ENCODE measurements at places on chromosomes 1 and 21.

GRCh38 chr1:6888870-6889269, 103.6 kb downstream of the CAMTA1 start:
- no peak for DNase-seq

- DNase-seq, result no peak
Observed at GRCh38 chr1:168474322-168474721, 69.5 kb downstream of the XCL2 start.

DNA sequence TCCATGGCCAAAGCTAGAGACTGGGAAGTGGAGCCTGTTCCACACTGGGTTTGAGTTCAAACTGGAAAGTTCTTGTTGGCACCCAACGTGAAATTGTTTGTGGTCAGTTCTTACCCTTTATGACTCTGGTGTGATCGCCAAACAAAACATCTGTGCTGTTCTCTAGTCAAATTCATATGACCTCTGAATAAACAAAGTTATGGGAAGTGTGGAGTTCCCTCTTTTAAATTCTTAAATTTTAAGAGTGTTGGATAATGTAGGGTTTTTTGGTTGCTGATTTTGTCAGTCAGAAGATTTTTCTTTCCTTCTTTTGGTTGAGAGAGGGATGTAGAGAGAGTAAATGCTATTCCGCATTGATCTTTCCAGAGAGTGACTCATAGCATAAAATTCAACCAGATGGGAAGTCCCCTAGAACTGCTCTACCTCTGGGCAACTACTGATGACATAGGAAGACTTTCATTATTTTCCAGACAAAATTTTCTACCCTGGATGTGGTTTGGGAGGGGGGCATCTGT, 36.4 kb downstream of the CHML start:
- DNase-seq, result no peak

GRCh38 chr1:82161700-82162141, 361.0 kb downstream of the ADGRL2 start:
- no peak for DNase-seq

DNA sequence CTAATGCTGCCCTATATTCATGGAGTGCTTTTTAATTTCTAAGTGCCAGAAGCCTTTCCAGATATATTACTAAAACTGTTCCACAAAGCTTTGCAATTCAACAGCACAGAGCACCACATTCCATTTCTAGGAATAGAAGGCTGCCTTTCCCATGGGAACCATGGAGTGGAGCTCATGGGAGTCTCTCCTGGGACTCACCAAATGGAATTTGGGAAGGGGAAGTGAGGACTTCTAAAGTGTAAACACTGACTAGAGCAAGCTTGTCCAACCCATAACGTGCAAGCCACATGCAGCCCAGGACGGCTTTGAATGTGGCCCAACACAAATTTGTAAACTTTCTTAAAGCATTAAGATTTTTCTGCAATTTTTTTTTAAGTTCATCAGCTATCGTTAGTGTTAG, 190.4 kb upstream of the TNR start:
- DNase-seq, result no peak

- no peak for DNase-seq
Observed at GRCh38 chr1:210496063-210496462, 167.4 kb downstream of the HHAT start.

DNA sequence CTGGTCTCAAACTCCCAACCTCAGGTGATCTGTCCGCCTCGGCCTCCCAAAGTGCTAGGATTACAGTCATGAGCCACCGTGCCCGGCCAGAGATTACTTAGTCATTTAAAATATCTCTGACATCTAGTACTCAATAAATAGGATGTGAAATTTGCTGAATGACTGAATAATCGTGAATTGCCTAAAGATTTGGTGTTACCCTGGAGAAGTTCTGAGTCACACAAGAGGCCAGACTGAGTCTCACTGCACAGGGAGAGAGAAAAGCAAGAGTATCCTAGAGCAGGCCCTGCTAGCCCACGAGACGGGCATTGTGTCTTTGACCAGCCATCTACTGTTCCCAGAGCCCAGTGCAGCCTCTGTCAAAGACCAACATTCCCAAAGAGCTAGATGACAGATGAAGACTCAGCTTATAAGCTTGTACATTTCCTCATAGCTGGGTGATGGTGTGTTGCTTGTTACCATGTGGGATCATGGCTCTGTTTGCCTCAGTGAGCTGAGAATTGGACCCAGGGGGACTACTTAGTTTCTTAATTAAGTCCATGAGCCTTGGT, 5.6 kb upstream of the EIF4G3 start:
- no peak for DNase-seq

DNA sequence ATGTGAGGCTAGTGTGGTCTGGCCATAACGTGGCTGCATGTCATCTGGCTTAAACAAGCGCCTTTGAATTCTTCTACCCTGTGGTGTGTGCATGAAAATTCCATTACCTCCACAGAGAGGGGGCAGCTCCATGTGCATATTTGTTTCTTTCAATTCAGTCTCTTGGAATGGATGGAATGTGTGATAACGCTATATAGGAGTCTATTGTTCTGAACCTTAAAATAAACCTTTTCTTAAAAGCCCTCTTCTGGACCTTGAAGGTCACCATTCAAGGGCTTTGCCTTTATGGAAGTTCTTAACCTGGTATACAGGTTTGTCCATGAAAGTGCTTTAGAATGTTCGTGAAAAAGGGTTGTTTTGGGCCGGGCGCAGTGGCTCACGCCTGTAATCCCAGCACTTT, 118.2 kb upstream of the ADGRL2 start:
- DNase-seq, result no peak

GRCh38 chr1:184310157-184310819, 76.5 kb upstream of the C1orf21 start:
- no peak for DNase-seq

DNA sequence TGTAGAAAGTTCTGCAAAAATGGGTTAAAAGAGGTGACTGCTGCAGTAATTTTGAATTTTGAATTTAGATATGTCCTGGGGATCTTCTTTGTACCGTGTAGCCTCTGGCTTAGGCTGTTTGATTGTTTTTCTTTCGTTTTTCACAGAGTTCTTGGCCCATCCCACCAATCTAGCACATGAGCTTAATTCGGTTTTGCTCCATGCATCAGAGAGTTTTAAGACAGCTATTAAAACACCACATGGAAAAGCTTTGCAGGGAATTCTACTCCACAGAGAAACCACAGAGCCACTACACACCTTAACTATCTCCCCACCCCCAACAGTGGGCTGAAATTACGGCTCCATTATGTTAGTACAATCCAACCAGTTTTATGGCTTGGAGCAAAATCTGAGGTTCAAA, 25.5 kb downstream of the SPAG17 start:
- DNase-seq, result no peak

GRCh38 chr1:112701227-112702066, 5.5 kb downstream of the RHOC start:
- DNase-seq, result no peak

GRCh38 chr1:76232666-76233065, 158.1 kb downstream of the ST6GALNAC3 start:
- DNase-seq, result no peak

- DNase-seq, result peak; percentile 48
Observed at GRCh38 chr1:221543529-221544120, 198.3 kb downstream of the DUSP10 start.

GRCh38 chr21:16815243-16815642, 697.6 kb upstream of the CXADR start:
- DNase-seq, result no peak

GRCh38 chr1:112698366-112699310, 8.3 kb downstream of the RHOC start:
- no peak for DNase-seq

DNA sequence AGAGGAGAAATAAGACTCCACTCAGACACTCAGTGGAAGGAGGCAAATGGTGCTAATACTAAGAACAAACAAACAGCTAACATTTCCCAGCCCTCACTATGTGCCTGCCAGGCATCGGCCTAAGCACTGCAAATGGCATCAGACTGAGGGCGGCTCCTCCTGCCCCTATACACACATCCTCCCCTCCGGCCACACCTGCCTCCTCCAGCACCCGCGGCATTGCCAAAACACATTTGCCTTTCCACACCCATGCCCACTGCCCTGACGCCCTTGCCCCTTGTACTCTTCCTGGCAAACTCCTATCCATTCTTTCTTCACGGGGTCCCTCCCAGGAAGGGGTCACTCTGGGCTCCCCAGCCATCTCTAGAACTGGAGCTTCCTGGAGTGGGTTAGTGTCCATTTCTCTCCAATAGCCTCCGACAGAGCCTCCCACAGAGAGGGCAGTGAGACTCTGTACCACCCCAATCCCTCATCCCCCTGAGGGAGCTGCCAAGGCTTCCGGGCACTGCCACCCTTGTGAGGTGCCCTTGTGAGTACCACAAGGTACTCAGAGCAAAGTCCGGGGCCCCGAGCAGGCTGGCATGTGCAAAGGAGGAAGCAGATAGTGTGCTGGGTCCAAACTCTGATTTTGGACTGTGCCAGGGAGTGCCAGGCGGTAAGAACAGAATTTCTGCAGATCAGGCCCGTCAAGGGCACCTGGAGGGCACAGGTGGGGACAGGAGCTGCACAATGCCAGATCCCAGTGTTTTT, 959 bp downstream of the AKR7A3 start:
- no peak for DNase-seq

- no peak for DNase-seq
Observed at GRCh38 chr1:5456090-5456811, 536.0 kb downstream of the NPHP4 start.

- no peak for DNase-seq
Observed at GRCh38 chr1:244413736-244414135, 38.0 kb downstream of the ADSS2 start.

DNA sequence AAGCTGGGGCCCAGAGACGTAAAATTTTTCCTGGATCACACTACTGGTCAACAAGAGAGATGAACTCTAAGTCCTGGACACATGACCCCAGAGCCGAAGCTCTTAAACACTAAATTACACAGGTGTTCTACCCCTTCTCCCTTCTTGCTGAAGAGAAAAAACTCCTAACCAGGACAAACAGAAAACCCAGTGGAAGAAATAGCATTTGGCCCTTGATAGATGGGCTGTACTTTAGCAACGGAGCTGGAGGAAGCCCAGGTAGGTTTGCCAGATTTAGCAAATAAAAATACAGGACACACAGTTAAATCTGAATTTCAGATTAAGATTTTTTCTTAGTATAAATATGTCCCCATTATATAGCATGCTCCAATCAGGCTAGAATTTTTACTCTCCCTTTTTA, 72.7 kb downstream of the DIRAS3 start:
- no peak for DNase-seq

DNA sequence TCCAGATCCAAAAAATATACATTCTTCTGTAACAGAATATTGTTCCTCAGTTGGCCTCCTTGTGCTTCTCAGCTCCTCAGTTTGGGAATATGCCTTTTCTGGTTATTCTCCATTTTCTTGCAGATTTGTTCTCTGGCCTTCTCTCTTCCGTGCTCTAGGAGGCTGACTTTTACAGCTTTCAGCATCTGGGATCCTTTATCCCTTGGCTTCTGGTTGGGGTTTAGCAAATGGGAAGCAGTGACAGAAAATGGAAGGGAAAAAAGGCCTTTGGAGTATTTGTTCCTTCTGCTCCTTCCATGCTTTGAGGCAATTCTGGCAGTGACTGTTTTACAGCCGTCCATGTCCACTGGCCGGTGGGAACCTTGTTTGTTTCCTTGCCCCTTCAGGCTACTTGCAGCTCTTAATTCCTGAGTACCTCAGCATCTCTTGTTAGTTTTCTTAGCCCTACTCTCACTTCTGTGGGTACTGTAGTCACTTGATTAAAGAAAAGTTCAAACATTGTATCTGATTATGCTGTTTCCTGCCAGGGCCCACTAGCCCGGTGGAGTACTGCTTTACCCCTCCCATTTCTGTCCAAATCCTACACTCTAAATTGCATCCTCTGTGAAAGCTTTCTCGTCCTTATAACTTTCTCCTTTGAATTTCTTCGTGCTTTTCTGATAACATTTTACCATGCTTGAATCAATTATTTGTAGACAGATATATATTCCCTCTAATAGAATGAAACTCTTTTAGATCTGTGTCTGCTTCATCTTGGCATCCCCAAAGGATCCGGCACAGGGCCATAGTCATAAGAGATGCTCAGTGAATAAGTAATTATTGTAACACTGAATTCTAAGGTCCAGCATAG, 118.2 kb downstream of the OSBPL9 start:
- no peak for DNase-seq

- peak; percentile 28 for DNase-seq
Observed at GRCh38 chr1:77948841-77949424, 29.9 kb downstream of the FUBP1 start.

- DNase-seq, result no peak
Observed at GRCh38 chr1:236159704-236160539, 17.6 kb downstream of the GPR137B start.

DNA sequence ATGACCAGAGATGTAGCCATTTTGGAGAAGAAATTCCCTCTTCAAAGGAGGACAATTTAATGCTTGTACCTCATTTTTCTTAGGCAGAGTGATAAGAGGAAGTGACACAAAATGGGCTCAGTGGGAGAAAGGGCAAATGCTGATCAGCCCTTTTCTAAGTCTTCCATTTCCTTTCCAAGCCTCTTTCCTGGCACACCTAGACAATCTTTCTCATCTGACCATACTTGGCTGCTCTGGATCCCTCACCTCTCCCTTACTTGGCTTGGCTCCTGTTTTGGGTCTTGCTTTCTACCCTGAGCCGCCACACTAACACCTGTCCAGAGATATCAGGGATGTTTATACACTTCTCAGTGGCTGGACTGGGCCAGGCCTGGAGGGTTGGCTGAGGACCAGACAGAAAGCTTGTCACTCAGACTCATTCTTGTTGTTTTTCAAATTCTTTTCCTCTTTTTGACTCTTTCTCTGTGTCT, 13.1 kb downstream of the TXNIP start:
- DNase-seq, result no peak

GRCh38 chr21:34020005-34020847, 53.2 kb upstream of the MRPS6 start:
- DNase-seq, result peak; percentile 89

DNA sequence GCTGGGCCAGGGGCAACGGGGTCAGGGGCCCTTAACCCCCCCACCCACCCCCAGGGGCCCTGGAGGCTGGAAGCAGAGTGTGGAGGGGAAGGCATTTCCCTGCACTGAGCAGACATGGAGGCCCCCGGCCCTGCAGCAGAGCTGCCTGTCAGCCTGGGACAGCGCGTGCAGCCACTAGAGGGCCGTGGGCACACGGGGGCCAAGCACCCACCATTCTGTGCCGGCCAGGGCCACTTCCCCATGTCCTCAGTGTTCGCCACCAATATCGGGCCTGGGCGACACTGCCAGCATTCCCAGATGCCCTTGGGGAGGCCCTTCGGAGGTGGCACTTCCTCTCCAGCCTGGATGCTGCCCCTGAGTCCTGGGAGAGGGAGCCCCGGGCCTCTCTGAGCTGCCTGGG, 23.2 kb upstream of the ARHGEF16 start:
- DNase-seq, result peak; percentile 42

Data from NB4 (cell line).